ENCODE measurements at places on chromosomes 1 and 21.
A peak's percentile ranks its signal among the peaks of the same experiment; 100 is the strongest.

DNA sequence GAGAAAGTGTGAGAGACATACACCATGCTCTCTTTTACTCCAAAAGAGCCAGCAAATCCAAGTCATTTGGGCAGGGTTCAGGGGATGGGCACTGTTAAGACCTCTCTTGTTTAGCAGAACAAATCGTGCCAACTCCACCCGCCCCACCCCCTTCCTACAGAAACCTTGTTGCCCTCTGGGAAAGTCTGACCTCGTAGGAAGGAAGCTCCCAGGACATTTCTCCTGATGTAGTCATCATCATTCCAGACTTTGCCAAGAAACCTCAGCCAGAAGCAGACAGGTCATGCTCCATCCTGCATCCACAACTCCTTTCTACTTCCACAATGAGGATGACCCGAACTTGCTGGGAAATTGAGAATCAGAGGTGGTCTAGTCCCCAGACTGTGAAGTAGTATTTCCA is 57.7 kb downstream of the UBE2T start:
- peak; percentile 99 for DNase-seq

DNA sequence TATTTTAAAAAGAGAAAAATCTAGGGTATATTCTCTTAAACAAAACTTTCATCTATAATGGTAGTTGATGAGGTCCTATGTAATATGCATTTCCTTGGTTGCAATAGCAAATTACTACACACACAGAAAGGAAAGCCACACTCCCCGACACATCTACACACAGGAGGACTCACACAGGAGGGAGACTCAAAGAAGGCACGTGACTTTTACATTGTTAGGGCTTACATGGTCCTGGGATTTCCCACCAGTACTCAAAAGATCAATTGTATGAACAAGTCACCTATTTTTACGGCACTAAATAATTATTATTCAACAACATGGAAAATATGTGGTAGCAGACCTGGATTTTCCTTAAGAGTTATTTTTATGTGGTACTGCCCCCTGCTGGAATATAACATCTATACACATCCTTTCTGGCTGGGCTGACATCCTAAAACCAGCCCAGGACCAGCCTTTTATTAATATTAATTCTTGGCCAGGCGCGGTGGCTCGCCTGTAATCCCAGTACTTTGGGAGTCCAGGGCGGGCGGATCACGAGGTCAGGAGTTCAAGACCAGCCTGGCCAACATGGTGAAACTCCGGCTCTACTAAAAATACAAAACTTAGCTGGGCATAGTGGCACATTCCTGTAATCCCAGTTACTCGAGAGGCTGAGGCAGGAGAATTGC is 33.9 kb upstream of the LGALS8 start:
- DNase-seq: peak; percentile 53

GRCh38 chr1:26733982-26734381 is 38.2 kb downstream of the ARID1A start:
- DNase-seq: peak; percentile 55

DNA sequence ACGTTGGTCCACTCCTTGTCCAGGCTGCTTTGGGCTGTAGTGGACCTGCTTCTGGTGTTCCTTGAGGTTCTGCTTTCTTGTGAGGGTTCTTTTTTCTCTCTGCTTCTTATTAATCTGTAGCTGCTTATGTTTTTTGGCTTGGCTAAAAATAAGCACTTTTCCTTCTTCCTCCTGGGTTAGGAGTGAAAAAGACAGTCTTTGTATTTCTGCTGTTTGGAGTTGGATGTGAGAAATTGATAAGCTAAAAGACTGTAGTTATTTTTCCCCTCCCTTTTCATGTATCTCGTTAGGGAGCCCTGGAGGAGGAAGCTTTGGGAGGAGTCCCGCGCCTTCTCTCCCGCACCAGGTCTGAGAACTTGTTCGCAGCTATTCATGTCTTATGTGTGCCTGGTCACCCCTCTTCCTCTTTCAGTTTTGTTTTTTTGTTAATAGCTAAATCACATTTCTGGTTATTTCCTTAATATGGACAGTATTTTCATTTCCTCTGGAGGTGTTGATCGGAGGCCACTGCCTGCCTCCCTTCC is 79.0 kb downstream of the GALNT2 start:
- DNase-seq: no peak

- no peak for DNase-seq
Measured at GRCh38 chr1:115624859-115625258, 16.9 kb upstream of the VANGL1 start.

DNA sequence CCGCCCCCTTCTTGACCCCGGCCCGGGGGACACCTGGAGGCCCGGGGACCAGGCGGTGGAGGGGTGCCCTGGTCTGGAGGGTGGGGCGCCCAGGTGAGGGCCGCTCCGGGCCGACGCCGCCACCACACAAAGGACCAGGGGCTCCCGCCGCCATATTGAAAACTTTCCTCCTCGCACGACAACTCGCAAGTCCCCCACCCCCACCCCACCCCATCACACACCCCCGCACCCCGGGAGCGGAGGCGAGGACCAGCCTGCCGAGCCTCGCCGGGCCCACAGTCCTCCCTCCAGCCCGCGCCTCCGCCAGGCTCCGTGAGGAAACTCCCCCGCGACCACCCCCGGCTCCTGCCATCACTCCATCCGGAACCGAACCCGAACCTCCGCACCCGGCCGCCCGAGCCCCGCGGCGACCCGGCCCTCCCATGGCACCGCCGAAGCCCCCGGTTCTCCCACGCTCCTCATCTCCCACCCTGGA is 733 bp downstream of the KDM5B start:
- peak; percentile 94 for DNase-seq

- no peak for DNase-seq
Measured at GRCh38 chr1:56819387-56819899, at the start of gene FYB2. TSS of gene FYB2 (minus strand) at chr1:56819404. CDS start at chr1:56819290, 114 bp downstream.

DNA sequence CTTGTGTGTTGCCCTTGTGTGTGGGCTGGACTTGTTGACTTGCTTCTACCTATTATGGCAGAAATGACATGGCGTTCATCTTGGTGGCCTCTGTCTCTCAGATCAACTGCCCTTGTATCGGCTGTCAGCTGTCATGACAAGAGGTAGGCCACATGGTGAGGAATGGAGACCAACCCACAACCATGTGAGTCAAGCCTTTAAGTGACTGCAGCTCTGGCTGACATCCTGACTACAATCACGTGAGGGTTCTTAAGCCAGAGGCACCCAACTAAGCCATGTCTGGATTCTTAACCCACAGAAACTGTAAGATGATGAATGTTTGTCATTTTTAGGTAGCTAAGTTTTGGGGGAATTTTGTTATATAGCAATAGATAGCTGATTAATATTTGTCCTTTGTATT is 82.1 kb downstream of the KCND3 start:
- DNase-seq: no peak

- no peak for DNase-seq
Measured at GRCh38 chr1:8938232-8938999, 7.3 kb upstream of the CA6 start.

DNA sequence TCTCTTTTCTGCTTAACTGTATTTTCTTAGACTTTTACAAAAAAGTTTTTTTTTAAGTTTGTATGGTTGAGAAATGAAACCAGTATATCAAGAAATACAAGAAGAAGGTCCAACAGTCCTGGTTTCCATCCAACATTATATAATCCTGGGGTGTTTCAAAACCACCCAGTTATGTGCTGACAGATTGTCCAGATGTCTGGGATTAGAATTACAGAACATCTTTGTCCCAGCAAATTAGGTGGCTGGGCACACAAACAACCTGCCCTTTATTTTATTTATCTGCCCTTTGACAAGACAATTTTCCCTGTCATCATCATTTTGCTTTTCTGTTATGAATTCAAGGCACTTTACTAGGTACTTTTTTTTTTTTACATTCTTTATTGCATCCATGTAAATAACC is 622.1 kb downstream of the PLPP3 start:
- no peak for DNase-seq

Measured in RWPE1 (cell line).